Progenitor cell of endocrine pancreas (in vitro differentiated cells): ENCODE measurements at places on chromosomes 6 and 20.

GRCh38 chr6:105318660-105319059 is 84.2 kb downstream of the PREP start:
- no peak for DNase-seq

GRCh38 chr20:30593572-30593971 is 663.9 kb upstream of the DEFB115 start:
- DNase-seq, result no peak

DNA sequence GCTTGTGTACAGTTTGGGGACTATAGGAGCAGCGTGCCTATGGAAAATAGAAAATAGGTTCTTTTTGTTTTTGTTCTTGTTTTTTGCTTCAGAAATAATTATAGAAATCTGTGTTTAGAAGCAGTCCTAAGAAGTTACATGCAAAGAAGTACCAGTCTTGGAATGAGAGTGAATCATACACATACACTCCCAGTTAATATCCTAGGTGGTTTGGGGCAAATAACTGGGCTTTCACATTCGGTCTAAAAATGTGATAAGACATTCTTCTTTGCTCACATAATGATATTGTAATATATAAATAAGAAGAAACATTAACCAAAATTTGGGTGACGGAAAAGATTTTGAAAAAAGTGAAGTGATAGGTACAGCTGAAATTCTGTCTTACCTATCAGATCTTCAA is 61.0 kb downstream of the ENPP1 start:
- DNase-seq, result no peak

GRCh38 chr6:128179876-128180438 is 279.1 kb upstream of the THEMIS start:
- no peak for DNase-seq
